Panc1 (cell line): ENCODE measurements at places on chromosomes 6 and 20. TPM values are rescaled to one million over a fixed set of nuclear protein-coding genes. Genes with fewer than 3 reads are reported as not detected.

Gene SRSF12
- 0.28 TPM for total RNA-seq

Gene TCP1
- 340 TPM for total RNA-seq

Gene SUMO4
- 1.1 TPM for total RNA-seq

Gene SDCBP2
- 1.8 TPM for total RNA-seq
